ENCODE measurements at places on chromosomes 4 and X.

GRCh38 chr4:114272226-114272625, 292.8 kb upstream of the ARSJ start:
- peak; percentile 53 for DNase-seq

- peak; percentile 29 for DNase-seq
Measured at GRCh38 chr4:7759216-7759615, 180.4 kb downstream of the AFAP1 start.

- DNase-seq = no peak
Measured at GRCh38 chr4:89497517-89498308, 190.1 kb upstream of the GPRIN3 start.

DNA sequence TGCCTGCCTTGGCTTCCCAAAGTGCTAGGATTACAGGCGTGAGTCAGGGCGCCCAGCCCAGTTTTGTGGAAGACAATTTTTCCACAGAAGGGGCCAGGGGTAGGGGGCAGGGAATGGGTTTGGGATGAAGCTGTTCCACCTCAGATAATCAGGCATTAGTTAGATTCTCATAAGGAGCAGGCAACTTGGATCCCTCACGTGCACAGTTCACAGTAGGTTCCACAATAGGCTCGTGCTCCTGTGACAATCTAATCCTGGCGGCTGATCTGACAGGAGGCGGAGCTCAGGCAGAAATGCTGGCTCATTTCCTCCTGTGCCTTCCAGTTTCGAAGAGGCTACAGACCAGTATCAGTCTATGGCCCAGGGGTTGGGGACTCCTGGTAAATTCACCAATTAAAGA, 491.6 kb upstream of the AADAT start:
- DNase-seq = no peak

- DNase-seq = no peak
Measured at GRCh38 chr4:6134612-6135220, 65.6 kb downstream of the JAKMIP1 start.

DNA sequence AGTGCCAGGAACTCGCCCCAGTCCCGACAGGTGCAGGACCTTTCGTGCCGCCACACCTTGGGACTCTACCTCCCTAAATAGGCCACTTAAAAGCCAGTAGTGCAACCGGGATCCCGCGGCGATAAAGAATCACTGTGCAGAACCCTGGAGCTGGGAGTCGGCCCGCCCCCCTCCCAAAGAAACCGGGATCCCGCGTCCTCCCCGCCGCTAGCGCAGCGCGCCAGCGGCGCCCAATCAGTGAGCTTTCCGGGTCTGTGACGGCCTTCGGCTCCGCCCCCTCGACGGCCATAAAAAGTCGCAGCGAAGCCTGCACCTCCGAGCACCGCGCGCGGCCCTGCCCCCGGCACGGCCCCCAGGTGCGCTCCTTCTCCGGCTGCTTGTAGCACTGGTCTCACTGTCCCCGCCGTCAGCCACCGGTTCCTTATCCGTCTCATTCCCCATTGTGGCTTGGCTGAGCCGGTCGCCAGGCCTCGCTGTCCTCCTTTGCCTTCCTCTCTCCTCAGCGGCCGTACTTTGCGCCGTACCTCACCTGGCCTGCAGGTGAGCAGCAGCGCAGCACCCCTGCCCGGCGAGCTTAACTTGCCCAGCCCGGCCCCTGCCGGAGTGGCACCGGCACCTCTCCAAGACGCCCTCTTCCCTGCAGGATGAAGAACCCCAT, at the start of gene LRAT:
Gene LRAT (plus strand): TSS at position 318 of the 658 bp plus-strand sequence. CDS start 327 bp downstream, at position 645.
- no peak for DNase-seq

DNA sequence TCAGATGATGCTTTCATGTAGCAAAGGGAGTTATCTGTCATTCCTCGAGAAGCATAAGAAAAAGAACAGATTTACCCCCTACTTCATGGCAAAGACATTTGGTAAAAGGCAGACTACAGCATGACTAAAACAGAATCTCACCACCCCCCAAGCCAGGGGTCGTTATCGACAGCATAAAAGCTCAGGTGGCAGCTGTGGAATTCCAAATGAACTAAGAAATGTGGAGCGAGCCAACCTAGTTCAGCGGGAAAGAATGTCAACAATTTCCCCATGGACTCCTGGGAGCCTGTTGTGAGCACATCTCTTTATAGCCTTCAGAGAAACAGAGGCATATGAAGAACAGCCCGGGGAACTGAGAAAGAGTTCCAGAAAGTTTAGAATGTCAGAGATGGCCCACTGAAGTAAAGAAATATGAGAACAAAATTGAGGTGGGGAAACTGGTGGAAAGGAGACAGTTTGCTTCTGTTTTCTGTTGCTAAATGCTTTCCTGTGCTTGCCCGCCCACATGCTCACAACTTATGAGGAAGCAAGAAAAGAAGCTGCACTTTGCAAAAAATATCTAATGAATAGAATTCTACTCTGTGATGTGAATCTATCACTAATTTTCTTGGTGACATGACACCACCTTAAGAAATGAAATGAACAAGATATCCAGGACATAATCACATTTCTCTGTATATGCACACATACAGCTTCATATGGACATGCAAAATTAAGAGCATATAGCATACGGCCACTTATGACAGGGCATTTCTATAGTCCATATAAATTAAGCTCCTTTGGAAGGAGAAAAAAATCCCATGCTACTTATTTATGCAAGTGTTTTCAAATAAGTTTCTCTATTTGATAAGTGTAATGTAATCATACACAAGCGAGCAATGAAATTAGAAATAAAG, 135.3 kb upstream of the MID1 start:
- peak; percentile 12 for DNase-seq

DNA sequence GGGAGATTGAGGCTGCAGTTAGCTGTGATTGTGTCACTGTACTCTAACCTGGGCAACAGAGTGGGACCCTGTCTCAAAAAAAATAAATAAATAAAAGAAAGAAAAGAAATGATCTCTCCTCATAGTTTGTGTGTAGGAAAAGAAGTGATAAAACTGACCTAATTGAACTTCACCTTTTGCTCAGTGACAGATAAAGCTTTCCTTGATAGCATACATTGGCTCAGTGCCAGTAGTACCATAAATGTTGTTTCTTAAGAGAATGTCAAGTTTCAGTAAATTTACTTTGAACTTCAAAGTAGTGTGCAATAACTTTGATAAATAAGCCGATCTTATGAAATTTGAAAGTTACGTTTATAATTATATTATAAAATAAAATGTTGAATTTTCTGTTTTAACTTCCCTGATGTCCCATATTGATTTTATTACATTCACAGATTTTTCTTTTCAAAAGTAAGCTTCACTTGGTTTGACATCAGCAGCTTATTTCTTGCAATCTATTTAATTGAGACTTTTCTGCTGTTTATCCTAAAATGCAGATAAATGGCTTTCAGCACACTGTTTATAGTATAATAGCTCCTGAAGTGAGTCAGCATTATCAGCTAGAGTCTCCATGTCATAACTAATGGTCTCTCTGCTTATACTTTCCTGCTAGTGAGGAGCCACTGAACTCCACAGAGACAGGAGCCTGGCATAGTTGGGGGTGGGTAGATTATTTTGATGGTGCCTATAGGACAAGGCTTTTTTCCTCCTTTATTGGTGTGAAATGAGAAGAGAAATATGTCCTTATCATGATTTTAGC, 330.1 kb downstream of the BMPR1B start:
- no peak for DNase-seq

- no peak for DNase-seq
Measured at GRCh38 chr4:80841587-80842281, 188.8 kb upstream of the BMP3 start.

- DNase-seq = no peak
Measured at GRCh38 chr4:60989141-60989540, 211.0 kb upstream of the ADGRL3 start.

- DNase-seq = peak; percentile 67
Measured at GRCh38 chrX:71301195-71301924, at the start of gene ITGB1BP2. Gene ITGB1BP2, plus strand, starts transcription at chrX:71301750. Its CDS starts 57 bp downstream, at chrX:71301807.
